ENCODE measurements at places on chromosomes 4 and X.
A peak's percentile ranks its signal among the peaks of the same experiment; 100 is the strongest.

DNA sequence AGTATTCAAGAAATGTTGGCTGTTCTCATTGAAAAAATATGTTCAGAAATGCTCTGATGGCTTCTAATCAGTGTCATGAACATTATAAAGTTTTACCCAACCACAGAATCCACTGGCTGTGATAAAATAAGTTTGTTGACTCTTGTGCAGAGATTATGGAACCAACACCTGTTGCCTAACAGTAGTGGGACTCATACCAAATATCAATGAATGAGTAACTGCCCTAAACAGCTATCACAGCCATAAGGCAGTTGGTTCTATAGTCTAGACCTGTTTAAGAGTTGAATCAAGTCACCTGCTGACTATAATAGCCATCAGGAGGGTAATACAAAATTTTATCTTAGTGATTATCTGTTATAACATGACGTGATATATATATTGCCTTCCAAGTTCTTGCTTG is 168.3 kb downstream of the ATOH1 start:
- DNase-seq: no peak

- peak; percentile 61 for DNase-seq
Observed at GRCh38 chrX:103404231-103405008, 28.1 kb downstream of the BEX3 start.

DNA sequence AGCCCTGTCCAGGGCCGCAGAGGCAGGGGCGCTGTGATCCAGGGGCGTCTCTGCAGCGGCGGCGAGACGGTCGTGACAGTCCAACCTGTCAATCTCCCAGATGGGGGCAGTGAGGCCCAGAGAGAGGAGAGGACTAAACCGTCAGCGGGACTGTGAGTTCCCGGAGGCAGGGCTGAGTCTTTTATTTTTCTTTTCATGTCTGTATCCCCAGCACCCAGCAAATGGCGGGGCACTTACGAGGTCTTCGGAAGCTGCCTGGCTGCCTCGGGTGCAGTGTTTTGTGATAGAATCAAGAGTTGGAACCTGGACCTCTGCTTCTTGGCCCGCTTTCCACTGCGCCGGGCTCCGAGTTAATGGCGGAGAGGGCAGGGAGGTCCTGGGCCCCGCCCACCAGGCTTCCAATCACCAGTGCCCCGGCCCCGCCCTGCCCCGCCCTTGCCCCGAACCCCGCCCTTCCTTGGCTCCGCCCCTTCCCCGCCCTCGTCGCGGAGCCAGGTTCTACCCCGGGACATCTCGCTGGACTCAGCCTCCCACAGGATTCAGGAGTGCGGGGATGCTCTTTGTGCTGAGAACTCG is 35.3 kb upstream of the GRPEL1 start:
- peak; percentile 89 for DNase-seq

- DNase-seq: no peak
Observed at GRCh38 chr4:83240379-83240875, 44.2 kb downstream of the COQ2 start.

GRCh38 chr4:185318679-185319078 is 77.0 kb downstream of the LRP2BP start:
- DNase-seq: peak; percentile 62
